ENCODE measurements at places on chromosomes 1 and 21.

- no peak for DNase-seq
Measured at GRCh38 chr1:227547310-227548118, 15.8 kb upstream of the ZNF678 start.

DNA sequence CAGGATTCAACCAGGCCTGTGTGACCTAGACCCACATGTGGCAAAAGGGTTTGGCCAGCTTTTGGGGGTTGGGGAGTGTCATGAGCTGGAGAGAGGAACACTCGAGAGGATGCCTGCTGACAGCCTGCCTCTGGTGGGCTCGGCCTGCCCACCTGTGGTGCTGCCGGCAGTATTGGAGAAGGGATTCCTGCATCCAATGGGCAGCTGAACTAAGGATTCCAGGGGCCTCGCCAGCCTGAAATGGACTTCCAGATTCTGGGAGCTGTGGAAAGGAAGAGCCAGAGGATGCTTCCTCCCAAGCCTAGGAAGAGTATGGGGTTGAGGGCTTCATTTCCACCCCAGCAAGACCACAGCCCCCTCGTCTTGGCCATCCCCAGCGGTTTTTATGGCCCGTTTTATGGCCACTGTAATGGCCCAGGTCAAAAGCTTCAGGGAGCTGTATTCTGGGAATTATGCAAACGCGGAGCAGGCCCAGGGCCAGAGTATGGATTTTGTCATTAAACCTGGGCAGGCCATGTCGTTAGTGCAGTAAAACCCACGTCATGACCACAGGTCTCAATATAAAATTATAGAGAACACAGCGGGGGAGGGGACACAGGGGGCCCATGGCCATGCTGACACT is 63.6 kb downstream of the TMEM53 start:
- DNase-seq: no peak

DNA sequence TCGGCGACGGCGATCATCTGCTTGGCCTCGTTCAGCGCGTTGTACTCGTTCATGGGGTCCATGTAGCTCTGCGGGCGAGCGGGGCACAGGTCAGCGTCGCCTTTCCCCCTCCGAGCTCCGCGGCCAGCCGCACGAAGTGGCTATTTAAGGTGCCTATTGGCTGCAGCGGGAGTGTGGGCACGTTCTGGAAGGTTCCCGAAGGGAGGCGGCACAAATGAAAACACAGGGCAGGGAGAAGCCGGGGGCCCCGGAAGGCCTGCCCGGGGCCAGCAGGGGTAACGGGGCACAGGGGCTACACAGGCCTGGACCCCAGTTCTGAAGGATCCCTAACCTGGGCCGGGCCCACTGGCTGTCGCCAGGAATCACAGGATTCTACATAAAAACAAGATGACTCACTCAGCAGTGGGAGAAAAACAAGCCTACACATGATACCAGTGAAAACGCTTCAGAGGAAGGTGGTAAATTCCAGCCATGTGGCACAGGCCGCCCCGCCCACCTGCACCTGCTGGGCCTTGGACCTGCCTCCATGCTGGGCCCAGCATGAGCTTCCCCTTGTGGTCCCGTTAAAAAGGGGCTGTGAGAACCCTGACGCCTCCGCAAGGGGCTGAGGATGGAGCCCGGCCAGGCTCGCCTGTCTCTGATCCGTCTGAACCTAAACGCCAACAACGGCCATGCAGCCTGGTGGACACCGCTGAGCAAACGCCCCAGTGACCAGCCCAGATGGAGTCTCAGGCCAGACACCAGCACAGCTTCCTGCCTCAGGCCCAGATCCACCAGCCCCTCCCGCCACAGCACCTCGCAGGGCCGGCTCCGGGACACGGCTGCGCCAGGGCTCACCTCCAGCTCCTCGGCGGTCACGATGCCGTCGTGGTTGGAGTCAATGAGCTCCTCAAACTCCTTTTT is 3.9 kb upstream of the TNFRSF4 start:
- DNase-seq: no peak

GRCh38 chr1:154948079-154948478 is 7.8 kb downstream of the PBXIP1 start:
- DNase-seq: no peak

GRCh38 chr21:15415541-15416261 is 314.1 kb upstream of the USP25 start:
- DNase-seq: no peak

- DNase-seq: no peak
Measured at GRCh38 chr1:97907886-97908285, 12.9 kb downstream of the DPYD start.

- DNase-seq: no peak
Measured at GRCh38 chr1:107110326-107110725, 30.5 kb upstream of the NTNG1 start.

DNA sequence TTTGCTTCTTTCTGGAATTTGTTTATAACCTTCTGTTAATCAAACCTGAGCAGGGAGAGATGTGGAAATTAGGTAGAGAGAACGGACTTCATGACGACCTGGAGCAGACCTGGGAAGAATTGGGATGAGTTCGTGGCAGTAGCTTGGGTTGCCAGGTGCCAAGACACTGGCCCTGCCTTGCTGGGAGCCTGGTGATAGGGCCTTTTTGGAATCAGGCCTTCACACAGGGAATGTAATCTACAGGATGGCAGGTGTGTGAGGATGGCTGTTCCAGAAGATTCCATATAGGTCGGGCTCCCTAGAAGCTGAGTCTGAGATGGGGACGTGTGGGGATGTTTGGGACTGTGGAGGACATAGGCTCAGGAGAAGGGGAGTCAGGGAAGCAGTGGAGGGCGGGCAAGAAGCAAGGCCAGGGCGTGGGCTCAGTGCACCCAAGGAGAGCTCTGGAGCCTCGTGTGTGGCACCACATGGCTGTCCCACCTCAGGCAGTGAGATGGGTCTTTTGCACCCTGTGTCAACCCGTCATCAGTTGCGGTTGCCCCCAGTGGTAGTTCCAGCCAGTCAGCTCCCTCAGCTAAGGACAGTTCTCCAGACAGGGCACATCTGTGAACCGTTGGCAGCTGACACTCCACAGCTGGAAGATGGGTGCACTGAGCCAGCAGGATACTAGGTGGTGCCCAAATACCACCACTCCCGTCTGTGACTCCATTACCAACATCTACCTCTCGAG is 395.9 kb downstream of the MATN1 start:
- DNase-seq: no peak

DNA sequence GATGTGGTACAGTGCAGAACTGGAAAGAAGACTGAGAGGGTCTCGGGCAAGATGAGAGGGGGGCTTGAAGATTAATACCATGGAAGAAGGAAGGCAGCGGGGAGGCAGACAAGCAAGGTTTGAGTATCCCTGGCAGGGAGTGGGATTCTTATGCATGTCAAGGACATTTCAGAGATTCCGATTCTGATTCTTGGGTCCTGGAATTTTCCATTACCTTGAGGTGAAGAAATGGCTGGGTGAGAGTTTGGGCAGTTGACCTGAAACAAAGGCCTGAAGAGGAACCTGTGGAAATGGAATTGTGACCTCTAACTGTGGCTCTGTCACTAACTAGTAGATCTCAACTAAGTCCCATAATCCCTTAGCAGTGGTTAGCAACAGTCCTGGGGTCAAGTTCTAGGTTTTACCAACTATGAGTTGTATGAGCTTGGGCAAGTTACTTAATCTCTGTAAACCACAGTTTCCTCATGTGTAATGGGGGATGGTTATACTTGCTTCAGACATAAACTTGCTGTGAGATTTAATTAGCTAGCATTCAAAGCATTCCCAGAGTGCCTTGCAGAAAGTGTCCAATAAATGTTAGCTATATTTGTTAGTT is 8.6 kb upstream of the ACTN2 start:
- no peak for DNase-seq

GRCh38 chr1:12678820-12679219 is 34.9 kb downstream of the AADACL4 start:
- no peak for DNase-seq

DNA sequence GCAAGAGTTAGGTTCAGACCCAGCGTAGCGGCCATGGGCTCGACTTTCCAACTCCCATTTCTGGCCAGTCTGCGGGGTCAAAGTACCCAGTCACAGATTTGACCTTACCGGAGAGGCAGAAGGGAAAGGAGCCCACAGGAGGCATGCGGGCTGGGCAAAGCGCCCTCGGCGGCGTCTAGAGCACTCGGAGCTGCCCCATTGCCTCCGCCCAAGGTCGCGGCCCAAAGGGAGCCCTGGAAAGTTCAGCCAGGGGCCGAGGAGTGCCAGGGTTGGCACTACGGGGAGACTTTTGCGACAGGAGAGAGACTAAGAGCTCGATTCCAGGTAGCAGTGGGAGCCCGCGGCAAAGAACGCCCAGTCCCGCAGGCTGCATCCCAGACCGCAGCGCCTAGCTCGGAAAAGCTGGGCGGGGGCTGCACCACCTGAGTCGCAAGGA is 896 bp downstream of the KANK4 start:
- no peak for DNase-seq

- DNase-seq: no peak
Measured at GRCh38 chr1:228265167-228265566, 57.3 kb downstream of the OBSCN start.

Data from GM10248 (cell line).